ENCODE measurements at places on chromosomes 5 and 9. TPM values are rescaled to one million over a fixed set of nuclear protein-coding genes. Genes with fewer than 3 reads are reported as not detected.

The SPAAR gene
- not detected for total RNA-seq

The NUTM2G gene
- not detected for total RNA-seq

The AK6 gene
- total RNA-seq = 20.7 TPM

The PCDHGB1 gene
- 4.4 TPM for total RNA-seq

The LRRTM2 gene
- 2.6 TPM for total RNA-seq

The DBH gene
- total RNA-seq = not detected

The SHISAL2B gene
- total RNA-seq = not detected

The SCGB3A2 gene
- not detected for total RNA-seq

The NADK2 gene
- total RNA-seq = 25.6 TPM

The MLANA gene
- total RNA-seq = not detected

The CSF1R gene
- total RNA-seq = under 0.01 TPM

The BTNL3 gene
- total RNA-seq = not detected

The ENTREP1 gene
- total RNA-seq = under 0.01 TPM

The PIGO gene
- 13.6 TPM for total RNA-seq

The SNCAIP gene
- total RNA-seq = 0.66 TPM

The ADGRD2 gene
- total RNA-seq = not detected

The FOXI1 gene
- total RNA-seq = not detected

The GABRA1 gene
- total RNA-seq = not detected

The CTXN3 gene
- not detected for total RNA-seq

The ZFP37 gene
- 3.0 TPM for total RNA-seq

The SYNPO gene
- 3.3 TPM for total RNA-seq

The BASP1 gene
- total RNA-seq = 163 TPM

The ODF2 gene
- total RNA-seq = 19.8 TPM

The C8G gene
- not detected for total RNA-seq

The TNFAIP8 gene
- total RNA-seq = 49.6 TPM

All from smooth muscle cell of trachea (primary cell).